H1 (cell line): ENCODE measurements at places on chromosomes 6 and 20. TPM values are rescaled to one million over a fixed set of nuclear protein-coding genes. Genes with fewer than 3 reads are reported as not detected.

Gene TRIM40
- not detected in 2 replicates for total RNA-seq

Gene APCDD1L
- total RNA-seq, result 3.1 and 3.2 TPM in 2 replicates

Gene TMEM242
- 8.2 and 9.0 TPM in 2 replicates for total RNA-seq

- no peak for DNase-seq
Observed at GRCh38 chr6:108914235-108915022, 66.2 kb downstream of the ARMC2 start.

DNA sequence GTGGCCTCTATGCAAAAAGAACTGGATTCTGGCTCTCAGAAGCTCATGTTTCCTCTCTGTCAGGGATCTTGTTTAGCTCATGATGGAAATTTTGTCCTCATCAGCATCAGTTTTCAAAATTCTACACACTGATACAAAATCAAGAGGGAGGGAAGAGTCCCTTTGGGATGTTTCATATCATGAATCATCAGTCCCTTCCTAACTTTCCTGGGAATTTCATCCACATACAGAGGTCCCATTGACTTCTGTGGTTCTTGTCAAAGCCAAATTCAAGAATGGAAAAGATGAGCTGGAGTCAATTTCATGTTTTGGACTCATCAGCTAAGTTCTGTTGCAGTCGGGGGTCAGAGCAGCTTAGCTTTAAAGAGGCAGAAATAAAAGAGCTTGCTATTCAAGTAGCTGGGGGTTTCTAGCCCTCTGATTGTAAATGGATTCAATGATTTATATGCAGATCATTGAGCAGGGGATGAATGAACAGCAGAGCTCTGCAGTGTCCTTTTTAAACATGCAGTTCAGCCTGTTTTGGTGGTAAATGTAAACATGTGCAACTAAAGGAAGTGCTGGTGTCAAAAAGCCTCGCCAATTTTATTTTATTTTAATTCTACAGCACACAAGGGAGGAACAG lies 21.3 kb upstream of the TMEM14A start:
- no peak for DNase-seq

- no peak for DNase-seq
Observed at GRCh38 chr20:58113716-58114115, 114.7 kb downstream of the ANKRD60 start.

GRCh38 chr6:52736145-52736544 lies 27.1 kb downstream of the GSTA2 start:
- no peak for DNase-seq

GRCh38 chr6:10535193-10535592 lies 14.0 kb downstream of the GCNT2 start:
- no peak for DNase-seq

Gene SLCO4A1
- total RNA-seq, result 18.2 and 18.5 TPM in 2 replicates

DNA sequence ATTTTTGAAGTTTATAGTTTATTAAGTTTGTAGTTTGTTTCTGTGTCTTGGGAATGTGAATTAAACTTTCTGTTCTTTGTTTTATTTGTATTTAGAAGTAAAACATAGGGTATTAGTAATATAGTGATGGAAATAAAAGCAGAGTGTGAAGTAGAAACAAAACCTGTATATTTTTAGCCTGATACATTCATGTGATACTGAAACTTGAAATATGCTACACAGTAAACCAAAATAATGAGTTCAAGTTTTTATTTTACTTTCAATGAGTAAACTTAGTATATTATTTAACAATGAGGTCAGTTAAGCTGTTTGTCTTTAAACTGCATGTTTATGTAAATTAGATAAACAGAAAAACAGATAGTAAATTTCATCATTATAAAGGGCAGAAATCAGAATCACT lies 1592.6 kb downstream of the GRIK2 start:
- no peak for DNase-seq

Gene COL20A1
- 0.17 and 0.19 TPM in 2 replicates for total RNA-seq

Gene HLA-B
- total RNA-seq, result 129 and 154 TPM in 2 replicates

GRCh38 chr6:145823328-145823944 lies 8.8 kb upstream of the FBXO30 start:
- no peak for DNase-seq

DNA sequence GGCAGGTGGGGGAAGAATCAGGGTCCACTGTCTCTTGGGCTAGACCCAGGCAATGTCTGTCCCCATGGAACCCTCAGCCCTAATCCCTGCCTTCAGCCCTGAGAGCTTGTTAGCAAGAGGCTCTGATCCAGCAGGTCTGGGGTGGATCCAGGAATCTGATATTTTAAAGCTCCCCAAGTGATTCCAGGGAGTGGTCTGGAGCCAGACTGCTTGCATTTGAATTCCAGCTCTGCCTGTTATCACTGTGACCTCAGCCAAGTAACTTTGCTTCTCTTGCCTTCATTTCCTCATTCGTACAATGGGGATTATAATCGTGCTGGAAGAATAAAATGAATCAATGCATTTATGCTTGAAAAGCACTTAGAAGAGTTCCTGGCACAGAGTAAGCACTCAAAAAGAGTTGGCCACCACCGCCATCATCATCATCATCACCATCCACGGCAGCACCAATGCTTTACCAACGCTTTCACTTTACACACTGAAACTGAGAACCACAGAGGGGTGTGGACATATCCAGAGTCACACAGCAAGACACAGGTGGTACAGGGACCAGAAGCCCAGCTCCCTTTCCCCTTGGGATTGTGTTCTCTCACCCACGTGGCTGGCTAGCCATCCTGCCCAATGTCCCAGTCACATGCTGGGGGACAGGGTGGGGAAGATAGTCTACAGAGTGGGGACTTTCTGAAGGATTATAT lies 75.7 kb upstream of the RALY start:
- DNase-seq, result no peak

- no peak for DNase-seq
Observed at GRCh38 chr6:154166140-154166539, 127.1 kb downstream of the OPRM1 start.

DNA sequence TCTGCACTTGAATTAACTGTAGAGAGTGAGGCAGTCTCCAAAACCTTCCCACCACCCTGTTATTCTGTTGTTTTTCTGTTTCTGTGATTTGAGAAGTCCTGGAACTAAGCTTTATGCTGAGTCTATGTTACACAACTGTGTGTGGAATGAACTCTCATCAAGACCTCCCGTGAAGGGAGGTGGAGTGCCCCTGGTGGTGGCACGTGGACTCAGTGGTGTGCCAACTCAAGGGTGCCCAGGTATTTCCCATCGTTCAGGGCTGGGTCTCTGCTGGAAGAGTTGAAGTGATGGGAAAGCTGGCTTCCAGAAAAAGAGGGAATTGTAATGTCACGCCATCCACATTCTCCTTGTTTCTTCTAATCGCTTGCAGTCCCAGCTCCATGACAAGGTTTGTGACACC lies 374.2 kb downstream of the SMOC2 start:
- no peak for DNase-seq

Gene COL11A2
- total RNA-seq, result 2.8 and 3.5 TPM in 2 replicates

DNA sequence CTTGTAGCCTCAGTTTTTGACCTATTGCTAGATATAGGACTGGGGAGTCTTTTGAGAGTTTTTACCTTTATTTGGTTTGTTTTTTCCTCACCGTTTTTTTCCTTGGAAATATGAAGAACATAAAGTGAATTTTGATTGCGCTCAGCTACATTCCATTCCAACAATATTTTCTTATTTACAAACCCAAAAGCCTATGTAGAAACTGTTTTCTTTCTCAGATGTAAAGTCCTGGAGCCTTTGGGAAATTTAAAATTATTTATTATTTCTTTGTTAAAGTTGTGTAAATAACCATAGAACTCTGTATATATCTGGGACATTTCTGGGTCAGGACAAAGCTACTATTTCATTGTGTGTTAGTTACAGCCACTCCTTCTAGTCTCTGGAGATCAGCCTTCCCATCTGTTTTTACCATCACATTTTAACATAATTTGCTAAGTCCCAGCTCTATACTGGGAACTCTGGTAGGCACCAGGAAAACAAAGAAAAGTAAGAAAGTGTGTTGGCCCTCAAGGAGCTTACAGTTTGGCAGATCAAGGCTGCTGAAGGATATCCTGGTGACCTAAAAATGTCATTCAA lies 68.8 kb downstream of the JAG1 start:
- no peak for DNase-seq
